ENCODE measurements at places on chromosomes 5 and 9. TPM values are rescaled to one million over a fixed set of nuclear protein-coding genes. Genes with fewer than 3 reads are reported as not detected.
A peak's percentile ranks its signal among the peaks of the same experiment; 100 is the strongest.

DNA sequence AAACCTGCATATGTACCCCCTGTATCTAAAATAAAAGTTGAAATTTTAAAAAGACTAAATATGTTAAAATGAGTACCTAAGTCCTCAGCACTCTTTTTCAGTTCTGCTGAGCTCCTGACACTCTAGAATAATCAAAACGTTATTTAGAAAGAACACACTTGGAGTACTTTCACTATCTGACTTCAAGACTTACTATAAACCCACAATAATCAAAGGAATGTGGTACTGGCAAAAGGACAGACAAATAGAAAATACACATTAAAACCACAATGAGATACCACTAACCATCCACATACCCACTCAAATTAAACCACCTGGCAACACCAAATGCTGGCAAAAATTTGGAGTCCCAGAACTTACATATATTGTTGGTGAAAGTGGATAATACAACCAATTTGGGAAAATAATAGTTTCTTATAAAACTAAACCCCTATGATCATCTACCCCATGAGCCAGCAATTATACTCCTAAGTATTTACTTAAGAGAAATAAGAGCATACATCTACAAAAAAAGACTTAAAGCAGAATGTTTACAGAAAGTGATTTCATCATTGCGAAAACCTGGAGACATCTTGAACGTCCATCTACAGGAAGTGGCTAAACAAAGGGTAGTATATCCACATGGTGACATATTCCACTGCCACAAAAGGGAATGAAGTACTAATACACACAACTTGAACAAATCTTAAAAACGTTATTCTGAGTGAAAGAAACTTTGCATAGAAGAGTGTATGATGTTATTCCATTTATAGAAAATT, 12.8 kb upstream of the PRSS3 start:
- ATAC-seq, result no peak

- ATAC-seq, result no peak
These were observed 8.9 kb downstream of the IRX1 start for GRCh38 chr5:3604501-3604900.

DNA sequence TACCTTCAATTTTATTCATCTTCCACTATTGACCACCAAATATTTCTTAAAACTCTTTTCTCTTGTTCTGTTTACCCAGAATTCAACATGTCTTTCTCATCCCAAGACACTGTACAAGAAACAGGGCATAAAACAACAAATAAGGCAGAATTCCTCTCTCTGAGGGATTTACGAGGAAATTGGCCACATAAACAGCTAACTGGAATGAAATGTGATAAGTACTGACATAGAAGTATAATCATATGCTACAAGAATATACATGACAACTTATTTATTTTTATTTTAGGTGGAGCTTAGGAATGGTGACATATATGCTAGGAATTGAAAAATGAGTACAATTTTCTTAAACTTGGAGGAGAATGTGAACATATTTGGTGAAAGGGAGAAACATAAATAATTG, 48.8 kb upstream of the FBN2 start:
- ATAC-seq, result no peak

DNA sequence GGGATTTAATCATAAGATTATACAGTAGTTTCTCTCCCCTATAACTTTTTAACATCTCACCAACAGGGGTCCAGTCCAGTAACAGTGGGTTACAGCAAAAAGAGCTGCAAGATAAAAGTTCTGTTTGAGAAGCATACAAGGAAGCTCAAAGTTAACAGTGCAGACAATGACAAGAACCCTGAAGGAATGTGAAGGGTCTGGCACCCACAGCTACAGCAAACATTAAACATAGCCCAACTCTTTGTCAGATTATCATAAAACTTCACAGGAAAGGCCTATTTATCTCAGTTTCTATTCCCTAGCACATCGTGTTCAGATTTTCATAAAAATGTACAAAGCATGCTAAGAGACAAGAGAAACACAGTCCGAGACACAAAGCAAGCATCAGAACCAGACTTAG, 309.4 kb downstream of the DIRAS2 start:
- ATAC-seq, result no peak

- no peak for ATAC-seq
These were observed 388.1 kb downstream of the SEMA5A start for GRCh38 chr5:9157811-9158210.

- ATAC-seq, result peak; percentile 97
These were observed 660.7 kb upstream of the ADAMTS16 start for GRCh38 chr5:4479426-4479825.

DNA sequence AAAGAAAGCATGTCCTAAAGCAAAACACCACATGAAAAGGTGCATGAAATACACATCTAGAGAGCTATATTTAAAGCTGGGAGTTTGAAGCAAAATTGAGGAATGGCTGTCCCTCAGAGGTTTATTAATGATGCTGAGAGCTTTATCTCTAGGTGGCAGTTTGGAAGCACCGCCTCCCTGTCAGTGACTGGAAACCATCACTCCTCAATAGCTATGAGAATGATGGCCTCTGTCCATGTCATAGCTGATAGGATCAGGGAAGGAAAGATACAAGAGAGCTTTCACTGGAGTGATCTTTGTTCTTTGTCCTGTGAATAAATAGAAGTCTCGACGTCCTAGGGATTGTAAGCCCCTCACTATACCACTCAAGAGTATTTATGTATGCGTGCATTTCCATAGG, 110.5 kb downstream of the NUDT12 start:
- ATAC-seq, result no peak

DNA sequence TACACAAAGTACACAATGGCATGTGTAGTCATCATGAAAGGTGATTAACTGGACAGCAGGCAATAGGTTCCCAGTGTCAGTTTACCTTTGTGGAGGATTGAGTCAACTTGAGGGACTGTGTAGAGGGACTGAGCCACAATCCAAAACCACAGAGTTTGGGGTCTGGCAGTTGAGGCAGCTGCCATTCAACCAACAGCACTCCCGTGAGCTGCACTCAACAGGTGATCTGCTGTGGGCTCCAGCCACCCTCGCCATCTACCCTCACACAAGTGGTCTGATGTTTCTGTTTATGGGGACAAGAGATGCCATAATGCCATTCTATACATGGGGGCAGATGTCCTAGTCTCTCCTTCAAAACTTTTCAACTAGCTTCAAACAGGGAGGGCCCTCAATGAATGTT, 2.9 kb upstream of the DELE1 start:
- ATAC-seq, result no peak

DNA sequence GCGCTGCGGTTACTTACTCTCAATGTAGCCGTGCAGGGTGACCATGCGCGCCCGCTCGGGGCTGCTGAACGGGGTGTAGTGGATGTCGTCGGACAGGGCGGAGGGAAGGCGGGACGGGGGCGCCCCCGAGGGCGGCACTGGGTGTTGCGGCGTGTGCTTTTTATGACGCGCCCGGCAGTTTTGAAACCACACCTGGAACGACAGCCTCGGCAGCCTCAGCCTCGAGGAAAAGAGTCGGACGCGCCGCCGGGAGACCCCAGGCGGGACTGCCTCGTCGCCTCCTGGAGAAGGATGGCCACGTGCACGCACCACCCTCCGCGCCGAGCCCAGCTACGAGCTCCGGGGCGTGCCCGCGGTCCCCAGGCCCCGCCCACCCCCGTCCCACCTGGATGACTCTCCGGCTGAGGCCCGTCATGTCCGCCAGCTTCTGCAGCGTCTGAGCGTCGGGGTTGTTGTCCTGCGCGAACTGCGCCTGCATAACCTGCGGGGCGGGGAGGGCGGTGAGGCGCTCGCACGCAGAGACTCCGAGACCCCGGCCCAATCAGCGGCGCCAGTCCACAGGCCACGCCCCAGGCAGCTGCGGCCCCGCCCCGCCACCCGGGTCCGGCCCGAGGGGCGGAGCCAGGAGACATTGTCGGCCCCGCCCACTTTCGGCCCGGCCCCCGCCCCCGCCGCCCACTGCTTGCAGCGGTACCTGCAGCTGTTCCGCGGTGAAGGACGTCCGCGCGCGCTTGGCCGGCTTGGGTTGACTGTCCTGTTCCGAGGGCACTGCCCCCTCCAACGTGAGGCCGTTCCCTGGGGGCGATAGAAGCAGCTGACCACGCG, 15.0 kb downstream of the LHX6 start:
- peak; percentile 40 for ATAC-seq

DNA sequence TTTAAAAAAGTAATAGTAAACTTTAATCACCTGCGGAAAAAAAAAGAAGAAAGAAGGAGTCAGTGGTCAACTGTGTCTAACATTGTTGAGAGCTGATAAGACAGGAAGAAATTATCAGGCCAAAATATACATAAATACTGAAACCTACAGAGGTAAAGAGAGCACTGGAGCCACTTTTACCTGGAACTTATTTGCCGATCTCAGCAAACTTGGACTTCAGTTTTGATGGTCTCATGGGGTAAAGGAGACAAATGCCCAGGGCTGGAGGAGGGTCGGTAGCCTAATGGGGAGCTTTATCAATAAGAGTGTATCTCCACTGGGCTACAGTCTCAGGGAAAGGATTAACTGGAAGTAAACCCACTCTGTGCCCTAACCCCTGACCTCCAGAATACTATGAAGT, 26.6 kb upstream of the ARHGEF28 start:
- no peak for ATAC-seq

DNA sequence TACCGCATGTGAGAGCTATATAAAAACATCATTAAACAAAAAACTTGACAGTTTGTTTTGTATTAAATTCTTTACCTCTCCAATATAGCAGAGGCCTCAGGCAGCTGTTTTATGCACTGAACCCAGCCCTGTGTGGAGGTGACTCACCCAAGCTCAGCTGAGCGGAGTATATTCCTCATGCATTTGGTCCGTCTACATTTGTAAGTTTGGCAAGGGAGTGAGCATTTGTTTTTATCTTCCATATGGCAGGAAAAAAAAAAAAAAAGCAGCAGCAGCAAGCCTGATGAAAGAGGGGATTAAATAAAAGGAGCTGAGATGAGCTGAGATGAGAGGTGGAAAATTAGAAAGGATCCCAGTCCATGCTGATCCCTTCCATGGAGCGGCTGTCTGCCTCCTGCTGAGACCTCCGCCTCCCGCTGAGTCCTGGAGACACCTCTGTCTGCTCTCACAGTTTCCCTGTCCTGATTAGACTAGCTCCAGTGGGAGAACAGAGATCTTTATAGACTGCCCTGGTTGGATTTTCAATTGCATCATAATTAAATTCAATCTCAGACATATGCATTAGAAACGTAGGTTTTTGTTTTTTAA, 112.0 kb upstream of the CTNND2 start:
- ATAC-seq, result peak; percentile 88

- ATAC-seq, result no peak
These were observed 460.8 kb downstream of the CDH10 start for GRCh38 chr5:24183981-24184380.

DNA sequence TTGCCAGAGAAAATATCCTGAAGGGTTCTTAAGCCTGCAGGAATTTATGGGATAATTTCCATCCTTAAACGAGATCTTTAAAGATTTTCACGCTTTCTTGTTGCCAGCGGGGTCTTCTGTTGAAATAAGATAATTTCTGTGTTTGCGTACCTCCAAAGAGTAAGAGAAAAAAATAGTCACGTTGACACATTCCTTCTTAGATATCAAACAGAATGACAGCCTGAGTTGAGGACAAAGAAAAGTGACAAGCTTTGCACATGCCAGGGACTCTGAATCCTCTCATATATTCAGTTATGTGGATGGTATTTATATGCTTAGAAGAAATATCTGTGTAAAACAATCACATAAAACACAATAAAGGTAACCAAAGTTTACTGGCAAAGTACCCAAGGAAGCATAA, 21.6 kb upstream of the PAM start:
- ATAC-seq, result no peak

- no peak for ATAC-seq
These were observed 175.1 kb upstream of the CDH10 start for GRCh38 chr5:24819841-24820240.

DNA sequence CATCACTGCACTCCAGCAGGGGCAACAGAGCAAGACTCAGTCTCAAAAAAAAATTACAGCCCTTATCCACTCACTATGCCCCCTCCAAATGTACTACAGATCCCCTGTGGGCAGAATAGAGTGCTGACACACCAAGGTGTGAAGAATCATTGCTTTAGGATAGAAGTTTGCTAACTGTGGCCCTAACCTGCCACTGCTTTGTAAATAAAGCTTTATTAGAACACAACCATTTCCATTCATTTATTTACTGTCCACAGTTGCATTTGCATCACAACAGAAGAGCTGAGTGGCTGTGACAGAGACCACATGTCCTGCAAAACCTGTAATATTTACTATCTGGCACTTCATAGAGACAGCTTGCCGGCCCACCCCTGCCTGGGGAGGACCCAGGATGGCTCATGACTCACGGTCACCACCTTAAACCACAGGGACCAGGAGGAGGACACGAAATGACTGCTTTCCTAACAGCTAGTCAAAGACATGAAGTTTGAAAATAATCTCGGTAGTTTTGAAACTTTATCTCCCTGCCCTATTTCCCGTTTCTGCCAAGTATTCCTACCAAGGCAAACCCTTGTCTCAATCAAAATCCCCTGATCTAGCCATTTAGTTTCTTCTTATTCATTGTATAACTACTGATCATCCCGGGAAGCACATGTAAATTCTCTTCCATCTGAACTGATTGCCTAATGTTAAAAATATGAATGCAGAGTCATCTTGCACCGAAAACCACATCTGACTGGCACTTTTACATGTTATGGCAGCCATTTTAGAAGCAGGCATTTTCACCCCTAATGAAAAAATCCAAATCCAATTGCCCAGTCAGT, 206.1 kb downstream of the SLIT3 start:
- no peak for ATAC-seq

DNA sequence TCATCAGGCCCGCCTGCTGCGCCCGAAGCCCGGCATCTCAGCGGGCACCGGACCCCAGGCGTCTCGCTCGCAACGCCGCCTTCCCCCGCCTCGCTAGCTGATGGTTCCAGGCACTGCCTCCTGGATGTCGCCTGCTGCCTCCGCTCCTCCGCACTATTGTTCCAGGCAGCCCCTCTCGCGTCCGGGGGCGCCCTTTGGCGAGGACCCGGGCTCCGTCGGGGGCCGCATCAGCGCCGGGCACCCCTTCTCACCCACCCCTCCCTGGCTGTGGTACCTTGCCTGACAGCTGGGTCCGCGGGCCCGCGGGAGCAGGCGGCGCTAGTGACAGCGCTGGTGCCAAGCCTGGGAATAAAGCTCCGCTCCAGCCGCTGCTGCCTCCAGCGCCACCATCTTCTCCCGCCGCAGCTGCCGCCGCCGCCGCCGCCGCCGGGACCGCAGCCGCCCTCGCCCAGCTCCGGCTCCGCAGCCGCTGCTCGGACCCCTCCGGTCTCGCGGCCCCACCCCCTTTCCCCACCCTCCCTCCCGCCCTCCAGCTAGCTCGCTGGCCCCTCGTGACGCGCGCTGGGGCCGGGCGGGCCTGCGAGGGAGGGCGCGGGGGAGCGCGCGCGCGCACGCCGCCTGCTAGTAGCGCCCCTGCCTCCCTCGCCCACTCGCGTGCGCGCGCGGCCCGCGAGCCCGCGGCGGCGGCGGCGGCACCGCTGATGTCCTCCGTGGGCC, at the start of gene APBA1:
Gene APBA1, minus strand, starts transcription at position 493 of the 717 bp plus-strand sequence.
- ATAC-seq, result peak; percentile 76

- no peak for ATAC-seq
These were observed 76.6 kb upstream of the PAM start for GRCh38 chr5:102678267-102679058.

Gene SLCO6A1
- total RNA-seq, result 1.2 TPM

Gene SPINK7
- total RNA-seq, result 1.1 TPM

Gene TSSK1B
- not detected for total RNA-seq

Gene HDAC3
- 35.2 TPM for total RNA-seq

Gene IFNA4
- not detected for total RNA-seq

Gene BSPRY
- total RNA-seq, result 0.22 TPM

Gene RGS7BP
- total RNA-seq, result 0.10 TPM

Gene ANKRD31
- 0.36 TPM for total RNA-seq

Gene GPR150
- 0.15 TPM for total RNA-seq

Gene SLC25A2
- 0.25 TPM for total RNA-seq

Gene CYLC2
- total RNA-seq, result not detected

Gene FAM78A
- total RNA-seq, result 1.5 TPM

Gene UNC13B
- total RNA-seq, result 37.1 TPM

Gene FAM153A
- not detected for total RNA-seq

Data from motor neuron (in vitro differentiated cells).